ENCODE measurements at places on chromosomes 3 and 15.

GRCh38 chr15:77406846-77407245, 13.1 kb downstream of the PEAK1 start:
- no peak for DNase-seq

GRCh38 chr3:156665291-156665690, 9.1 kb upstream of the TIPARP start:
- DNase-seq = peak; percentile 57

GRCh38 chr3:68793759-68794701, 138.3 kb downstream of the TAFA4 start:
- no peak for DNase-seq

DNA sequence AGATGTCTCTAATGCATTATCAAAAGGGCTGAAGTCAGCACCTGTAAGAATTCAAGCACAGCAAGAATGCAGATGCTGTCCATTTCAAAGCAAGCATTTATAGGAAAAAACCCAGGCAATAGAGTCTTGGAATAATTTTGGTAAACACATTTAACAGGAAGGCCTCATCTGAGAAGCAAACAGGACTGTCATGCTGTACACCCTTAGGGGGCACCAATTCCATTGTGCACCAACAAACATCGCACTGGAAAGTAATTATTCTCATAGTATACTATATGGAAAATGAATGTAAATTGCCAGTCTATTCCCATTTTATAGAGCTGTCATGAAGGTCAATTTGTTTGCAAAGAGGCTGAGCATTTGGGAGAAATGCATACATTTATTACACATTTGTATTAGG, 247.3 kb upstream of the SUCLG2 start:
- DNase-seq = no peak
